Stimulated activated CD8-positive, alpha-beta memory T cell treated with anti-CD3 and anti-CD28 coated beads, Interleukin-4, amount 100 ng/mL, for 1 hour (primary cell): ENCODE measurements at places on chromosomes 13 and 19.
A peak's percentile ranks its signal among the peaks of the same experiment; 100 is the strongest.

DNA sequence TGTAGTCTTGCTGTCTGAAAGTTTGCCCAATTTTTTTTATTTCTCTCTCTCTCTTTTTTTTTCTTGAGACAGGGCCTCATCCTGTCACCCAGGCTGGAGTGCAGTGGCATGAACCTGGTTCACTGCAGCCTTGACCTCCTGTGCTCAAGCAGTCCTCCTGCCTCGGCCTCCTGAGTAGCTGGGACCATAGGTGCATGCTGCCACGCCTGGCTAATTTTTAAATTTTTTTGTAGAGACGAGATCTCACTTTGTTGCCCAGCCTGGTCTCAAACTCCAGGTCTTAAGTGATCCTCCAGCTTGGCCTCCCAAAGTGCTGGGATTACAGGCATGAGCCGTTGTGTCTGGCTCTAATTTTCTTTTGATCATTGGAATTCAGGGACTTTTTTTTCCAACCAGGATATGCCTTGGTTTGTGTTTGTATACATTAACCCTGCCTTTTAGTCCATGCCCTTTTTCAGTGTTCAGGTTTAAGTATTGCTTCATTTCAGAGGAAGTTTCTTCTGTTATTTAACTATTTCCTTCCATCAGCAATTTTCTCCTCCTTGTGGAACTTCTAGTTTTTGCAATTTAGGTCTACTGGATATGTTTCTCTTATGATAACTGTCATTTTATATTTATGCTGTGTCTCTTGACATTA, 201.4 kb downstream of the PCCA start:
- no peak for DNase-seq

DNA sequence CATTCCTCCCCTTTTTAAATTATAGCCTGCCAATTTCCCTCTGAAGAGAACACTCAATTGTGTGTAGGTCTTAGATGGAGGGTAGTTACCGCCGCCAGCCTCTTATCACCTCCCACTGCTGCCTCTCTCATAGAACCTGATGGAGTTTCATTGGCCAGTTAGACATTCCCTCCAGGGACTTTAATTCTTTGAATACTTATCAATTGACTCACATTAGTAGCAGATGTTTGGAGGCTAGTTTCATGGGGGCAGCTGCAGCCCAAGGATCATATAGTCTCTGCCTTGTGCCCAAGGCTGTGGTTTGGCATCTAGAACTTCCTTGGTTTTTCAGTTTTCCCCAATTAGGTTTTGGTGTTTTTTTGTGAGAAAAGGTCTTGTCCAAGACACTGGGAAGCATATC, 318.9 kb upstream of the HTR2A start:
- no peak for DNase-seq

DNA sequence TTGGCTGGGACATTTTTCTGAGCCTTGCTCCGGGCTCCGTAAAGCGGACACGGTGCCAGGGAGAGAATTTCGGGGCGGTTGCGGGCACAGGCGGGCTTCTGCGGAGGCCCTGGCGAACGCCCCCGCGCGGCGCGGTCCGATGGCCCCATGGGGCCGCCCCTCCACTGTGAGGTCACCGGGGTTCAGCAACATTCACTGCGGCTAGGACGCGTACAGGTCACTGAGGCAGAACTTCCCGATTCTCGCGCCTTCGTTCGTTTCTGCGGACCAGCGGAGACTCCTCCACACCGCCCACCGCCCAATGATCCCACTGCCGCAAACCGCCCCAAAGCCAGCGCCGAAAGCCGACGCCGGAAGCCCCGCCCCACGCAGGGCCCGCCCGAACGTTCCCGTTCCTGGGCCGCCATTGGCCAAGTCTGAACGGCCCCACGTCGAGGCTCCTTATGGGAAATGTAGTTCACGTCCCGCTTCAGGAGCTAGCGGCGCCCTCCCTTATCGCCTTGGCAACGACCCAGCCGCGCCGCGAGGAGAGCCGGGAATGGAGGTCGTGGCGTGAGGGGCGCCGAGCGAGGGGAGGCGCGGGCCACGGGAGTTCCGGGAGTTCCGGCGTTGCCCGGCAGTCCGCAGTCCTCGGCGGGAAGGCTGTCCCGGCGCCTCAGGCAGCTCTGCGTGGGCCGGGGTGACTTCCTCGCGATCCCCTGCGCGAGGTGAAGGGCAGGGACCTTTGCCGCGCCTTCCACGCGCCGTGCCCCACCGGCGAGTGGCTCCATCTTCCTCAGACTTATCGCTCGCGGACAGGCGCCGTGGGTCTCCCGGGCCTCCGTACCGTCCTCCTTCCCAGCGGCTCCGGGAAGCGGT, at the start of gene ZNF584:
TSS of gene ZNF584 (plus strand) at position 498 of the 858 bp plus-strand sequence. CDS start 499 bp downstream, outside the sequence.
- peak; percentile 81 for DNase-seq

- DNase-seq, result no peak
Measured at GRCh38 chr13:75329723-75330122, 152.2 kb downstream of the TBC1D4 start.

- DNase-seq, result no peak
Measured at GRCh38 chr13:58919551-58919950, 1244.2 kb downstream of the DIAPH3 start.

DNA sequence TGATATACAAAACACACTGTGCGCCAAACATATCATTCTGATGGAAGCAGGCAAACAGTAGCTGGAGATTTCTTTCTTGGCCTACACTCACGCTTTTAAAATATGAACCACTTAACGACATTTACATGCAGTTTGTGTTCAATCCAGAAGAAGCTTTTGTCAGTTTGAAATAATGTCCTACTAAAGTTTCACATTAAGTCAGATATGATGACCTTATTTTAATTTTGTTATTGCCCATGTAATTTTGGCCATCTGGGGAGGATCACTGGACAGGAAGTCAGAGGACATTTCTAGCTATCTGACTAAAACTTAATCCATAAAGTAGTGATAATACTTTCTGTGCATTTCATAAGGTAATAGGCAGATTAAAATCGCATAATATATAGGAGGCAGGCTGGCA, 98.1 kb downstream of the DCLK1 start:
- no peak for DNase-seq

DNA sequence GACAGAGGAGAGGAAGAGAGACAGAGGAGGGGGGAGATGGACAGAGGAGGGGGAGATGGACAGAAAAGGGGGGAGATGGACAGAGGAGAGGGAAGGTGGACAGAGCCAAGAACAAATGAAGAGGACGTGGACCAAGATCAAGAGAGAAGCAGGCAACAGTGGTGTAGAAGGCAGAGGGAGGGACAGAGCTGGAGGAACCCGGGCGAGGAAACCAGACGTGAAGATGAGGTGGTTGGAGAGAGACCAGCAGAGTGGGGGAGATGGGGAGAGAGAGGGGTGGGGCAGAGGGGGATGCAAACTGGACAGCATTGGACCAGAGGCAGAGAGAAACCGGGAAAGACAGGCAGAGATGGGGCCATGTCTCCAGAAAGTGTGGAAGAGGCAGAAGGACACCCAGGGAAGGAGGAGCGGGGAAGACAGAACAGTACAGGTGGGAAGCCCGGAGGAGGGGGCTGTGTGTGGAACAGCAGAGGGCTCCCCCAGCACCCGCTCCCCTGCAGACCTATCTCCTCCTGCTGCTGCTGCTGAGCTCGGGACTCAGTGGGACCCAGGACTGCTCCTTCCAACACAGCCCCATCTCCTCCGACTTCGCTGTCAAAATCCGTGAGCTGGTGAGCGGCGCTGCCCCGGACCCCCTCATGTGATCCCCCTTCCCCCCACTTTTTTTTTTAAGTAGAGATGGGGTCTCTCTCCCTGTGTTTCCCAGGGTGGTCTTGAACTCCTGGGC, 1.3 kb downstream of the FLT3LG start:
- no peak for DNase-seq

DNA sequence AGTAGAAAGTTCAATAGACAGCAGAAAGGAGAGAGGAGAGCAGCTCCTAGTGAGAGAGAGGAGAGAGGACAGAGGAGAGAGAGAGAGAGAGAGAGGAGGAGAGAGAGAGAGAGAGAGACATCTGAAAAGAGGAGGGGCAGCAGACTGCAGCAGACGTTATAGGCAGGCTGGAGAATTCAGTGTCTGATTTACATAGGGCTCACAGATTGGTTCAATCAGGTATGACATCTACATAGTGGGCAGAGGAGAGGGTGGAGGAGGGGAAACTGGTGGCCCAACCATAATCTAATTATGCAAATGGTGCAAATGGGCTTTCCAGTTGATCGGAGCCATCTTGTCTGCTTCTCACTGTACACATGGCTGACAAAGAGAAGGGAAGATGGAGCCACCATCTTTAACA, 221.3 kb upstream of the TRPC4 start:
- no peak for DNase-seq

DNA sequence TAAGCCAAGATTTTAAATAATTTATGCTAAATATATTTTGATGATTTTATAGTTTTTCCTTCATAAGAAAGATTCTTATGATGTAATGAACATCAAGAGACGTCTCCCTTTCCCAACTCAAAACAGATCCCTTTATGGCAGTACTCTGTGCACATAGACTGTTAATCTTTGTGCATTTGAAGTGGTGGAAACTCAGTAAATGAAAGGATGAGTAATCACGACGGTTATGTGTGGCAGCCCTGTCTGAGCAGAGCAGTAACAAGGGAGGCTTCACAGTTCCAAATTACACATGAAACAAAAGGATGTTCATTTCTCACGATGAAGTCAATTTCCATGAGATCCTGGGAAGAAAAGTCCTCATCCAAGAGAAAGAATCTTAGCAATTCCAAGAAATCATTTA, 498.1 kb downstream of the KLF5 start:
- DNase-seq, result no peak

GRCh38 chr13:41311406-41312175, 524 bp downstream of the NAA16 start:
- peak; percentile 18 for DNase-seq

GRCh38 chr19:29577649-29577963, 28.5 kb upstream of the POP4 start:
- DNase-seq, result no peak

DNA sequence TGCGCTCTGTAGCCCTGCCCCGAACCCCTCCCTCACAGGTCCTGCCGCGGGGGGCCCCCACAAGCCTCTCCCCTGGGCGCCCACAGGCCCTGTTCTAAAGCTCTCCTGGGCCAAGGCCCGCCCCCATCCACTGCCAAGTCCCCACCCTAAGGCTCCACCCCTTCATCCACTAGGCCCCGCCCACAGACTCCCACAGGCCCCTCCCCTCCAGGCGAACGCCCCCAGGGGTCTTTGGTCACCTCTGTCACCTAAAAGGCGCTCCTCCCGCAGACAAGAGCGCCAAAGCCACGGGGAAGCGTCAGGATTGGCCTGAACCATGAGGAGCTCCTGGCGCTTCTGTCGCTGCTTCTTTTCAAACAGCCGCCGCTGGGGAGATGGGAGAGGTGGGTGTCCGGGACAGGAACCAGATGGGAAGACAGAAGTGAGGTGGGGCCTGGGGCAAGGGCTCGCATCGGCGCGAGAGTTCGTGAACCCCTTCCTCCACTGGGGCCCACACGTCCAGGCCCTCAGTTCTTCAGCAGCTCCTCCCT, 2.3 kb downstream of the TULP2 start:
- no peak for DNase-seq

DNA sequence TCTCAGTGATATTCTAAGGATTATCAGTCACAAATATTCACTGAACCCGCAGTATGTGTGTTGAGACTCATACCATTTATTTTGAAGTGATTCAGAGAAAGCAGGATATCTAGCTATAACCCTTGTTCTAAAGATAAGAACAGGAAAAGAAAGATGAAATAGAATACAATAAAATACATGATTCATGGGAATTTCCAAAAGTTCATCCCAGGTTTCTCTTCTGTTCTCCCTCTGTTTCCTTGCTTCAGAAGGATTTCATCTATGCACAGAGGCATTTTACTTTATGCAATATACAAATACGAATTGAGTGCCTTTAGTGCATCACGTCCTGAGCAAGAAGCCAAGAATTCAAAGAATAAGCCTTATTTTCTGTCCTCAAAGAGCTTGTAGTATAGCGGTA, 274.4 kb upstream of the GPC6 start:
- no peak for DNase-seq

DNA sequence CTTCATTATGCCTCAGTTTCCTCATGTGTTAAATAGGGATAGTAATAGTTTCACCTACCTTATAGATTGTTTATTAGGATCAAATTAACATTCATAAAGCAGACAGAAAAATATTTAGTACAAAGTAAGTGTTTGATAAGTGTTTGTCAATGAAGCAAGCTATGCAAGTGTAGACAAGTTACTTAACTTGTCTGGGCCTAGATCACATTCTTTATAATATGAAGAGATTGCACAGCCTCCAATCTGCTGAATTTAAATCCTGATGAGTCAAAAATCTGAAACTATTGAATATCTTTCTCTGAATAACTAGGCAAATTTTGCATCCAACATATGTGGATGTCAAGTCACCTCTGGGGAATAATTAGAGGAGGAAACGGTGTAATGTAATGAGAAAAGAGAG, 170.5 kb downstream of the MZT1 start:
- no peak for DNase-seq

DNA sequence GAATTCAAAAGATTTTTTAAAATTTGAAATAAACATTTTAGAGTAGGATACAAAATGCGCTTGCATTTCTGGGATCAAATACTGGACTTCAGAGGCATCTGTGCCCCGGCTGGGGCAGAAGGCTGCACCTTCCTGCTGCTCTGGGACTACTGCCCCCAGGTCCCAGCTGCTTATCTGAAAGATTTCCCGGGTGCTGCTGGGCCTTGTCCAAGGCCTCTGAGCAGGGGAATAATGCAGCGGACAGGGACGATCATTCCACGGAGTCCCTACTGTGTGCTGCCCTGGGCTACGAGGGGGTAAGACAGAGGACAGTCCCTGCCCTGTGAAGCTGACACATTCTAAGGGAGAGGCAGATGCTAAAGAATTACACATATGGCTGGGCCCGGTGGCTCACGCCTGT, 33.1 kb upstream of the NCCRP1 start:
- DNase-seq, result no peak

DNA sequence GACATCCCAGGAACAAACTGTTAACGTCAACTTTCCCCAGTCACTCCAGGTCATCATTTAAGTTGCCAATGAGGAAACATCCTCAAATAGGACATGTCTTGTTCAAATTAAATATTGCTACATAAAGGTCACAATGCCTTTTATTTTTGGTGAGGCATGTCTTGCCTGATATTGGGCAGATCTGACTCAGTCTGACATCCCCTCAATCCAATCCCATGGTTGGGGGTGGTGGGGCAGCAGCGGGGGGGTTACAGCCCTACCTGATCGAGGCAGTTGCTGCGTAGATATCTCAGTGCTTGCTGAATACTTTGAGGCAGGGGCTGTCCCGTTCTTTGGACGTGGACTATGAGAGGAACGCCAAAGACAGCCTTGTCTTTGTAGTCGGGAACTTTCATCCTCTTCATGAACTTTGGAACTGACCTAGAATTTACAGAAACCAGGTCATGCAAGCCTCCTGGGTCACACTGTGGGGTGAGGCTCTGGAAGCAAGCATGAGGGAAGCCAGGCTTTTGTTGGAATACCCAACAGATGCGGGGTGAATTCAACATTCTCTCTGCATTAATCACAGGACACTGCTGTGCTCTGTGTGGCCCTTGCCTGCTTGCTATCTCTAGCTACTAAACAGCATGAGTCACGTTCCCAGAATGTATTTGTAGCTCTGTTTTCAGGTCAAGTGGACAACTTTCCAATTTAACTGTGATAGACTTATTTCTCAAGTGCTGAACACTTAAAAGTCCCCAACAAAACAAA, 109.8 kb downstream of the KL start:
- DNase-seq, result no peak

- DNase-seq, result no peak
Measured at GRCh38 chr13:94400874-94401273, 78.6 kb downstream of the DCT start.

- DNase-seq, result no peak
Measured at GRCh38 chr19:46134527-46134926, 10.0 kb upstream of the IGFL3 start.

- no peak for DNase-seq
Measured at GRCh38 chr19:43469160-43469480, 3.7 kb upstream of the LYPD3 start.
